ENCODE measurements at places on chromosomes 3 and 15.
A peak's percentile ranks its signal among the peaks of the same experiment; 100 is the strongest.

GRCh38 chr3:69539134-69539533, 153.2 kb upstream of the FRMD4B start:
- DNase-seq = no peak

- DNase-seq = no peak
Observed at GRCh38 chr3:186260726-186261125, 101.3 kb downstream of the DGKG start.

DNA sequence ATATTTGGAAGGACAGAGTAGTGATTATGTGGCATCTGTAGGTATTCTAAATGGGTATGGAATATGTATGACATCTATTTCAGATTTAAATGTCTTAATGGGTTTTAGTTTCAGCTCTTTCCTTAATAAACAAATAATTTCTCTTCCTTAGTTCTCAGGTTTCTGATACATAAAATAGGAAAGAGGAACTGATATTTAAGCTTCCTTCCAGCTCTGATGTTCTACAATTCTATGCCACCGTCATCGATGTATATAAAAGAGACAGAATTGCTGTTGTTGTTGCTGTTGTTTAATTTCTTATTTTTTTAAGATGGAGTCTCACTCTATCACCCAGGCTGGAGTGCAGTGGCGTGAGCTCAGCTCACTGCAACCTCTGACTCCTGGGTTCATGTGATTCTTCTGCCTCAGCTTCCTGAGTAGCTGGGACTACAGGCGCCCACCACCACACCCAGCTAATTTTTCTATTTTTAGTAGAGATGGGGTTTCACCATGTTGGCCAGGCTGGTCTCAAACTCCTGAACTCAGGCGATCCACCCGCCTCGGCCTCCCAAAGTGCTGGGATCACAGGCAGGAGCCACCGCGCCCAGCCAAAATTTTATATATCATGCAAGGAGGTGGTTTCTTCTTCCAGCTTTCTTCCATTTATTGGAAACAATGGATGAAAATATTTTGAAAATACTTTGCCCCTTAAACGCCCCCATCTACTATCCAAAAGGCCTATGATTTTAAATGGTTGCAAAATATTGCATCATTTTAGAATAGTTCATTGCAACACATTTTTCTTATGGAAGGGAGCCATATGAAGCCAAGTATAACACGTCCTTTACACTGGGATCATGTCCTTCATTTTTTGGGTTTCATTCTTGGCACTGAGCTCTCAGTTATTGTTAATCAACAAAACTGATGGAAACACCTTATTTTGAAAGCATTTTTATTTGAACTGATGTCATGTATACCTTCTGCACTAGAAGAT, 13.9 kb upstream of the C15orf61 start:
- DNase-seq = peak; percentile 43

GRCh38 chr3:141360888-141361598, 7.3 kb upstream of the ZBTB38 start:
- peak; percentile 91 for DNase-seq

- DNase-seq = no peak
Observed at GRCh38 chr3:107401301-107401700, 24.1 kb downstream of the CCDC54 start.
